Fibroblast of skin of abdomen (primary cell): ENCODE measurements at places on chromosomes 6 and 20.

- no peak for DNase-seq
Measured at GRCh38 chr20:63471717-63471980, 806 bp downstream of the KCNQ2 start.

DNA sequence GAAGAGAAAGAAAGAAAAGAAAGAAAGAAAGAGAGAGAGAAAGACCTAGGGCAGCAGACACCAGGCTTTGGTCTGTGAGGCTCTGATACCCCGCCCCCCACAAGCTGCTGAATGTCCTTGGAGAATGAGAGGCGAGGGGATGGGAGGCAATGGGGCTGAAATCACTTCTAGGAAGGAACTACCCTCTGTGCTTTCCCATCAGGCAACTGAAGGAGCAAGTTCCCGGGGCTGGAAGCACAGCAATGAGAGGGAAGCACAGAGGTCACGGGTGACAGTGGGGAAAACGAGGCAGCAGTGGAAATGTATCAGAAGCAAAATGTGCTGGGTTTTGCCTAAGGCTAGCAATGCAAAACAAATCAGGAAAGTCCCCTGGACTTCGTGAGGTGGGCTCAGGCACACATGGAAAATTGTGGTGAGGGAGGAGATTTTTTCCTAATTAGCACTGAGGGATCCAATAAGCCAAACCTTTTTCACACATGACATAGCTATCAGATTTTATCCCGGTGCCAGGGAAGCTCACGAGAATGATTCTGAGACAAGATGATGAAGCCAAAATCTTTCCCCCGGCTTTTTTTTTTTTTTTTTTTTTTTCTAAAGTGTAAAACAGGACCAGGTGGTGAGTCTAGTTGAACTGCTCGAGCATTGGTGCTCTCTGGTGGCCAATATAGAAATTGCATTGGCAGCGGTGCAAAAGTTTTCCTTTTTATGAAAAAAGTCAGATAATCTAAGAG, 16.8 kb upstream of the ARFGEF2 start:
- DNase-seq: peak; percentile 57

DNA sequence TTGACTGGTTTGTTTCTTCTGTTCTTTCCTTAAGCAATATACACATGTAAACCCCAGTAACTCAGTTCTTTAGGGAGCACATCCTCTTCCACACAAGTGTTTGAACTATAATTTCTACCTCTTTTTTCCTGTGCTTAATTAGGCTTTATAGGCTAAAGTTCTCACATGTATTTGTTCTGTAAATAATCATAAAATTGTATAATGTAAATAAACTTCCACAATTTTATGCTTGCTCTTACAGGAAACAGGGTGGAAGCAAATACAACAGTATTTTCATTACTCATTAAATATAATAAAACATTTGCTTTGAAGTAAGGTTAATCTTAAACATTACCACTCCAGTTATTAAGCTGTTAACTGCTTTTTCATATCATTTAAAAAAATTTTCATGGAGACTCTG, 26.9 kb downstream of the GPRC6A start:
- no peak for DNase-seq

DNA sequence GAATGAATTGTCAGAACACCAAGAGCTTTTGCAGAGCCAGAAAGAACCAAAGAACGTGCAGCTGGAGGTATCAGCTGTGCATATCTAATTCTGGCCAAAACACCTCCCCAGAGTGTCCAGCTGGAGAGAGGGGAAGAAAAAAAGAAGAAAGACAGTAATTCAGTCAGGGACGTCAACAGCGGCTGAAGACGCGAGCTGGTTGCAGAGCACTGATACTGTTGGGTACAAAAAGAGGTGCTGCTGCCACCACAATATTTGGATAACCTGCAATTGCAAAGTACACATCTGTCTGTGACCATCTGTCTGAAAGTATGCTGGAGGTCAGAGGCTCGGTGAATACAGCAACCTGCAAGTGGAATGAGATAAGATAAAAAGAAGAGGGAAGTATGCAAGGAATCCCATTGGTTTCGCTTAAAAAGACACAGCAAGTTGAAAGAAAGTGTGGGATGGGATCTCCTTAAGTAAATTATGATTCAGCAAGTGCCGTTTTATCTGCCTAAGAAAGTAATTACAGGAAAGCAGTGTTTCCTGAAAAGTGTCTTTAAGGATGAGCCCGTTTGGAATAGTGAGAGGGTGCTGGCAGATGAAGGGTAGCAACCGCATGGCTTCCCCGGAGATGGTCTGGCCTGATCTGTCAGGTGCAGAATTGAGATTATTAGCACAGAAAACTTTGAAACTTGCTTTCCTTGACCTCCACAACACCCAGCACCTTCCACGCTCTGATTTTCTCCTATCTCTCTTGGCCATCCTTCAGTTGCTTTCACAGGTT, 189.9 kb upstream of the PRDM1 start:
- DNase-seq: no peak

GRCh38 chr20:44065401-44066340, 121.3 kb downstream of the JPH2 start:
- no peak for DNase-seq

DNA sequence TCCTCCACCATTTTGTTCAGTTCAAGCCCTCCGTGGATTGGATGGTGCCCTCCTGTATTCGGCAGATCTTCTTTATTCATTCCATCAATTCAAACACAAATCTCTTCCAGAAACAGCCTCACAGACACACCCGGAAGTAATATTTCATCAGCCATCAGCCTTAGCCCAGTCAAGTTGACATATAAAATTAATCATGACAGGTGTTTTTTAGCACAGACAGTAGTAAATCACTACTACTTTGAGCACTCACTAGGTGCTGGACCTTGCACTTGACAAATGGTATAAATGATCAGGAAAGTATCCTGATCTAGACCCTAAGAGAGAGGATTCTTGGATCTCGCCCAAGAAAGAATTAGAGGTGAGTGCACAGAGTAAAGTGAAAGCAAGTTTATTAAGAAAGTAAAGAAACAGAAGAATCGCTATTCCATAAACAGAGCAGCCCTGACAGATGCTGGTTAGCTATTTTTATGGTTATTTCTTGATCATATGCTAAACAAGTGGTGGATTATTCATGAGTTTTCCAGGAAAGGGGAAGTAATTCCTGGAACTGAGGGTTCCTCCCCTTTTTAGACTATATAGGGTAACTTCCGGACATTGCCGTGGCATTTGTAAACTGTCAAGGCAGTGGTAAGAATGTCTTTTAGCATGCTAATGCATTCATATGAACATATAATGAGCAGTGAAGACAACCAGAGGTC, 194.6 kb upstream of the LAMP5 start:
- peak; percentile 41 for DNase-seq

- DNase-seq: no peak
Measured at GRCh38 chr6:170266061-170266825, 24.6 kb downstream of the DLL1 start.

DNA sequence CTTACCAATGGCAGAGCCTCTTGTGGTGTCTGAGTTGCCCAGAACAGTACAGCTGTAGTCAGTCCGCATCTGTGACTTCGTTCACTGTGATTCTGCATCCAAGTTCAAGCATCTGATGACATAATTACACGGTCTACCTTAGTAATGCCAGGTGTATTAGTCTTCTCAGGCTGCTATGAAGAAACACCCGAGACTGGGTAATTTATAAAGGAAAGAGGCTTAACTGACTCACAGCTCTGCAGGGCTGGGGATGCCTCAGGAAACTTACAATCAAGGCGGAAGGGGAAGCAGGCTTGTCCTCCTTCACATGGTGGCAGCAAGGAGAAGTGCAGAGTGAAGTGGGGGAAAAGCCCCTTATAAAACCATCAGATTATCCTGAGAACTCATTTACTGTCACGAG, 163.9 kb upstream of the SULF2 start:
- DNase-seq: no peak

GRCh38 chr20:41497186-41497895, 120.8 kb downstream of the CHD6 start:
- no peak for DNase-seq

DNA sequence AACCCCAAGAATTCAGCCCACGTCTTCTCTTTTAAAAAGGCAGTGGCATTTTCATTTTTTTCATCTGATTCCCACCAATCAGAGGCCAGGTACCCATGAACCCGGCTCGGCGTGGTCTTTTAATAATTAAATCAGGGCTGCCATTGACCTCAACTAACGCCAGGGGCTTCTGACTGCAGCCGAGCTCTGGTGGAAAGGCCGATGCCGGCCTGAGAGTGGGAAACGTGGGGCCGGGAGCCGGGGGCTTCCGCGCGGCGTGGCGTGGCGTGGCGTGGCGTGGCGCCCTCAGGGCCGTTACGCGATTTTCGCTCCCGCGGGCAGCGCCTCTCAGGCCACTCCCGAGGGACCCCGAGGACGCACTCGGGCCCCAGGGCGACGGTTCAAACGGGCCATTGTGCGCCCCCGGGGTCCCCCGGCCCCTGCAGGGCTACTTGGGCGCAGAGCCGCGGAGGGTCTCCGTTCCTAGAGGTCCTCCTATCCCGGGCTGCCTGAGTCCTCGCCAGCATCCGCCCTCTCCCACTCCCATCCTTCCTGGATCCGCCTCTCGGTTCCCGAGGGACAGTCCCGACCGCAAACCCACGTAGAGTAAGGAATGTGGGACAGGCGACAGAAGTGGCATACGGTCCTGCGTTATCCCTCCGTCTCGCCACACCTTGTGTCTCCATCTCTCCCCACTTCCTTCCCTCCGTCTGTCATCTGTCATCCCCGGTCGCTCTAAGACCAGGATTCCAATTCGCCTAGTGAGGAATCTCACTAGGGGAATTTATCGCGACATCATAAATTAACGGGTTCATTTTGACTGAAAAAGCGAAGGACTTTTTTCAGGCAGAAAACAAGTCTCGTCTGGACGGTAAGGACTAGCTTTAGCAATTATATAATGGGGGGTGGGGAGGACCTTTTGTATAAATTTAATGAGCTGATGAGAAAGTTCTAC, 876 bp upstream of the TBPL1 start:
- peak; percentile 78 for DNase-seq

DNA sequence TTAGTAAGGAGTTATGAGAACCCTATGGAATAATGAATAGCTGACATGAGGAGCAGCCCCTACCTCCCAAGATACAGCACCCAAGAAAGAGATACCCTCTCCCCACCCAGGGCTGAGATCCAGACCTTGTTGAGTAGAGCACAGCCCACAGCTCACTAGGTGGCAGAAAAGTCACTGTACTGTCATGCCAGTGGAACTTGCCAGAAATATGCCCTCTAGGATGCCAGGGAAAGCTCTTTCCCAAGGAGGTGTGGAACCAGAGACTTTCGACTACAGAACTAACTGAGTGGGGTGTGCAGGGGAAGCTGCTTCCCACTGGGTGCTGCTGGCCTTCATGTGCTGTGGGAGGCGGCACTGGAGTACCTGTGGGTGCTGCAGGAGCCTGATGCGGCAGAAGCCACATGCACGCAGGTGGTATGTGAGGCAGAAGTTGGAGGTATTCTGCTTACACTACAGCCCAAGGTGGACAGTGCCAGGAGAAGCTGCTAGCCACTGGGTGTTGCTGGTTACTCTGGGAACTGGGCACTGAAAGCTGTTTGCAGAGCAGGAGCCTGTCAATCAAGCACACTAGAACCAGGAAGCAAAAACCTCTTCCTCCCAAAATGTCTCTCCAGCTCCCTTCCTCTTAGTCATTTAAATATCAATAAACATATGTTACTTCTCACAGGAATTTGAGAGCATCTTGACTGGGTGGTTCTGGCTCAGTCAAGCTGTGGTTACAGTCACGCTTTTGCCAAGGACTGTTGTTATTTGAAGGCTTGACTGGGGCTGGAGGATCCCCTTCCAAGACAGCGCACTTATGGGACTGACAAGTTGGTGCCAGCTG, 17.8 kb downstream of the ARMC12 start:
- no peak for DNase-seq

GRCh38 chr6:87806099-87806498, 104.1 kb upstream of the AKIRIN2 start:
- DNase-seq: no peak

DNA sequence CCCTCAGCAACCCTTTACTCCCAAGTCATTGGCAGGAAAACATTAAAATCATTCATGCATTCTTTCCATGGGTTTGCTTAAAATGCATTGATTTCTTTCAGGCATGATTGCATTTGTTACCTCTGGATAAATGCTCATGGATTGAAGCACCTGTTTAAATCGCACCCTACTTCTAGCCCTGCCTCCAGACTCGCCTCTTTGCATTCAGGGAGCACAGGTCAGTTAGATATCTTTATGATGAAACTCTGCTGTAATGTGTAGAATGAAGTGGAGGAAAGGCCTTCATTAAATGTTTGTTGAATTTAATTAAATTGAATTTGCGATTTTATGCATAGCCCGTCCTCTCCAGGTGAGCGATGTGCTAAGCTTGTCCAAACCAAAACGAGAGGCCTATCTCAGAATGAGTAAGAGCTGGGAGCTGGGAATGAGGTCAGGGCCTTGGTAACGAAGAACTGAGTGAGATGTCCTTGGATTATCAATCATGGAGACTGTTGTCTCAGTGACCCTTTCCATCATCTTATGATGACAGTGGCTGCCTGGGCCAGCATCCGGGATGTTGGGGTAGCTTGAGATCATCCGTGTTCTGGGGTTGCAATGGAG, 210.1 kb downstream of the SYNDIG1 start:
- no peak for DNase-seq
